Motor neuron (in vitro differentiated cells): ENCODE measurements at places on chromosomes 6 and 20.

GRCh38 chr20:25044660-25045342 is 13.1 kb downstream of the ACSS1 start:
- ATAC-seq, result no peak

DNA sequence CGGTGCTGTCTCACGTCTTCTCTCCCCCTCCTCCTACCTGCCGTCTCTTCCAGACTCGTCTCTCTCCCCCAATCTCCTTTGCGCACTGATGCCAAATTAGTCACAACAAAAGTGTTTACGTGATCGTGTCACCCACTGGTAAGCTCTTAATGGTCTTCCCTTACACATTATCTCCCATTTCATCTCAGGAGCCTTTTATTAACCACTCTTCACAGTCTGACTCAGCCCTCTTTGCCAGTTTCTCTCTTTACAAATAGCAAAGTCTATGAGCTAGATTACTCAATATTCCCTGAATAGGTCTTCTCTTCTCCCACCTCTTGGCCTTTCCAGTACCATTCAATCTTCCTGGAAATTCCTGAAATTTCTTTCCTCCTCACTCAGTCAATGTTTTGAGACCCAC is 247.0 kb downstream of the ESR1 start:
- ATAC-seq, result no peak

DNA sequence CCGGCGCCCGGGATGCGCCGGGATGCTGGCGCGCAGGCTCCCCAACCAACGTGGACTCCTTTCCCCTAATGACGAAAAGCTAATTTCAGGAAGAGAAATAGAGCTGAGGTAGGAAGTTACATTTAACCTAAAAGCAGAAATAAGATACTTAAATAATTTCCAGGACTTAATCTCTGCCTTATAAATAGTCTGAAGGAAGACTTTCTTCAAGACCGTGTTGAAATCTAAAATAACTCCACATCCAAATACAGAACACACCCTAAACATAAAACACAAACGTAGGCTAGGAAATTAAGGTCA is 1.3 kb downstream of the ASF1A start:
- no peak for ATAC-seq

DNA sequence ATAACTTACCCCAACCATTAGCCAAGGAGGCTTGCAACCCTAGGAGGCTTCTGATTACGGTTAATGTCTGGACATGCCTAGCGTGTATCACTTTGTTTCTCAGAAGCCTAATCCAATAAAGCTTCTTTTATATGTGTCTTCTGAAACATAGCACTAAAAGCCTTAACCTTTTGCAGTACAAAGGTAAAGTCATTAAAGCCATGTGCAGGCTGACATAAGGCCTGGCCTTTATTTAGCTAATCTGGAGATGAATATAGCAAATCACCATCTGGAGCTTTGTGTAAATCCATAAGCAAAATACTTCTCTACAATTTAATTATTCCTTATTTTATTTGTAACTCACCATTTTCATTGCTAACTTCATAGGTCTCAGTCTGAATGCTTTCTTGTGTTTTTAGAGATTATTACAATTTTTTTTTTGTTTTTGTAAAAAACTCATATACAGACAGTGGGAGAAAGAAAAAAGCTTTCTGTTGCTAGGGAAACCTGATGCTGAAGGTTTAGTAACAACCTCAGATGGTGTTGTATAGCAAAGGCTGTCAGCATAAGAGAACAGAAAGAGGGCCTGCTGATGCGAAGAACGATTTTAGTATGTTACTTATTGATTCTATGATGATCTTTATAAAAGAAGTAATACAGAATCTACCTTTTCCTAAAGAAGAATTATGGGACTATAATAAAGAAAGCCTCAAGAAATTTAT is at the start of gene EYS:
EYS (minus strand) TSS at position 101 of the 701 bp plus-strand sequence. CDS start 211,816 bp downstream, outside the sequence.
- peak; percentile 69 for ATAC-seq

DNA sequence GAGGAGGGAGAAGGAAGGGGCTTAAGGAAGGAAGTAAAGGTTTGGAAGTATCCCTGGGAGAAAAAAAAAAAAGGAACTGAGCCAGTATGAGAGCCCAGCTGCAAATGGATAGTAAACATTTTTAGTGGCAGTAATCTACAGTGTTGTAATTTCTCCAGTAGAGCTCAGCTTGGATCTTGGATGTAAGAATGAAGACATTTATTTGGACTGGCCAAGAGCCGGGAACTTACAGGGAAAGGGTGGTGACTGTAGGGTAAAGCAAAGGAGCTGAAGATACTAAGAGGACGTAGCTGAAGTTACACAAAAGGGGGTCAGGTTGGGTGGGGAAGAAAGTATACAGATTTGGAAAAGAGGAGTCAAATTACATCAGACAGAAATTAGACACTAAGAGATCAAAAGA is 13.5 kb downstream of the EEF1E1 start:
- no peak for ATAC-seq

GRCh38 chr6:28081486-28081751 is 1.1 kb downstream of the ZNF165 start:
- ATAC-seq, result no peak

- ATAC-seq, result peak; percentile 81
These were observed 20.3 kb downstream of the ZMYND8 start for GRCh38 chr20:47336129-47336754.

GRCh38 chr20:6838181-6838826 is 70.8 kb downstream of the BMP2 start:
- ATAC-seq, result peak; percentile 50

GRCh38 chr20:1741309-1742048 is 83.9 kb upstream of the SIRPG start:
- no peak for ATAC-seq

DNA sequence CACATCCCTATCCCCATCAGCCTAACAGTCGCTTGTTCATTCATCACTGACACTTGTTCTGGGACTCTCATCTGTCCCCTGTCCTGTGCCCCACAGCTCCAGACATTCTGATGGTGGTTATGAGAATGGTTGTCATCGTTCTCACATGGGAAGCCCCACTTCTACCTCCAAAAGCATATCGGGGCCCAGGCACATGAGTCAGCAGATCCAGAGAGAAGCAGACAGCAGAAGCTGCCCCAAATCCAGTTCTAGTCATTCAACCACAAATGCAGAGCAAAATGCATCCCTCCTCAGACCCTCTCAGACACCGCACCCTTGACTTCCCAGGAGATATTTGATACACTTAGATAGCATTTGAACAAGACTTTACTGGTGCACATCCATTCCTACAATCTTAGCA is 106.0 kb downstream of the FOXF2 start:
- no peak for ATAC-seq

GRCh38 chr6:52063584-52064344 is 23.6 kb downstream of the PKHD1 start:
- peak; percentile 87 for ATAC-seq

- no peak for ATAC-seq
These were observed 34.3 kb downstream of the COL12A1 start for GRCh38 chr6:75171567-75171966.
